AG10803 (cell line): ENCODE measurements at places on chromosomes 11 and 22.
A peak's percentile ranks its signal among the peaks of the same experiment; 100 is the strongest.

DNA sequence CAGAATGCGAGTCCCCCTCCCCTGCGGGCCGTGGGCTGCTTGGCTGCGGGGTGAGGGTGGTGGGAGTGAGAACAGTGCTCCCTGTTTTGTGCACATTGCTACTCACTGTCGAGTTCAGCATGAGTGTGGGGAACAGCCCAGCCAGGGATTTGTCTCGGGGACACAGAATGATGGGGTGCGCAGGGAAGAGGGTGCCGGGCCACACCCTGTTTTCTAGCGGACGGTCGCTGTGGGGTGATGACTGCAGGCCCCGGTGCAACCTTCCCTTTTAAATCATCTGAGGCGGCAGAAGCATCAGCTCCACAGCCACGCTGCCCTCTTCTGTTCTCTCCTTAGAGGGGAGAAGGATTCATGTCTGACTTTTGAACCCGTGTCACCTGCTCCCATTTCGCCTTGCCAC, 1051.2 kb downstream of the TBC1D22A start:
- DNase-seq: no peak

DNA sequence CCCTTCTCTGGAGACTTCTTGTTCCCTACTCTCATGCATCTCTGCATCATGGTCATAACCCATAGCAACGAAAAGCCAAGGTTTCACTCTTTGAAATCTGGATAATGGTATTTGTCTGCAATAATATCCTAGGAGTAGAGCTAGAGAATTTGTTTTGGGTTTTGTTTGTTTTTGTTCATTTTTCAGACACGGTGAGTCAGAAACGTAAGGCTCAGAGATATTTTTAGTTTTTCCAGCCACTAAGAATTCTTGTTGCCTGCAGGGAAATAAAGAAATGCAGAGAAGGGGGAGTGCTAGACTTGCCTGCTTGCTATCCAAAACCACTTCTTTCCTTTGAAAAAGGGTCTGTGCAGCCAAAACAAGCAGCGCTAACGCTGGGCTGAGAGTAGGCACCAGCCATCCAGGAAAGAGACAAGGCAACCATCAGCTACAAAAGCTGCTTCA, 26.0 kb downstream of the POU2AF3 start:
- DNase-seq: peak; percentile 29

GRCh38 chr11:47355283-47356128, 3.0 kb upstream of the MYBPC3 start:
- peak; percentile 90 for DNase-seq

DNA sequence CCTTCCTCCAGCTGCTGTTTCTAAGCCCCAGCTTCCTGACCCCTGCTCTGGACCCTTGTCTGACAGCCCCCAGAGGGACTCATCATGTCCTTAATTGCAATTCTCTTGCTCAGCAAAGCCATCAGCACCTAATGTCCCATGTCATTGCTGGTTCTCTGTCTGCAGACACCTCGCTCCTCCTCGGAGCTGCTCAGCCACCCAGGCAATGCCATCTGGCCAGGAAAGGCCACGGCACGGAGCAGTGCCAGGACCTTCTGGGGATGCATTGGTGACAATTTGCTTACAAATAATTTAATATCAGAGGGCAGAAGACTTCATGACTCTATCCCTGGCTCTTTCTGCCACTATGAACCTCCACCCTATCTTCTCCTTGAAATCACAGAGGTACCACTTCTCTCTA, 107.0 kb upstream of the THY1 start:
- DNase-seq: no peak

- DNase-seq: no peak
These were observed 10.9 kb downstream of the PDGFB start for GRCh38 chr22:39233710-39234471.

GRCh38 chr11:3219281-3219892, 774 bp upstream of the MRGPRG start:
- DNase-seq: no peak

DNA sequence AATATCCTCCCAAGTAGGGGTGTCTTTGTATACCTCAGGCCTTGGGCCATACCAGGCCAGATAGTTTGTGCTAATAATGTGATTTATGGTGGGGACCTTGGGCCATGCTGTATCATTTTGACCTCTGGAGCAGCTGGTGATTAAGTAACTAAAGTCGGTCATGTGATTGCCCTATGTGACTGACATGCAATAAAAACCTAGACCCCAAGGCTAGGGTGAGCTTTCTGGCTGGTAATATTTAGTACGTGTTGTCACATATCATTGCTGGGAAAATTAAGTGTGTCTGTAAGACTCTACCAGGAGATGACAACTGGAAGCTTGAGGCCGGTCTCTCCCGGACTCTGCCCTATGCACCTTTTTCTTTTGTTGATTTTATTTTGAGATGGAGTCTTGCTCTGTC, 12.6 kb upstream of the TFIP11 start:
- DNase-seq: no peak

DNA sequence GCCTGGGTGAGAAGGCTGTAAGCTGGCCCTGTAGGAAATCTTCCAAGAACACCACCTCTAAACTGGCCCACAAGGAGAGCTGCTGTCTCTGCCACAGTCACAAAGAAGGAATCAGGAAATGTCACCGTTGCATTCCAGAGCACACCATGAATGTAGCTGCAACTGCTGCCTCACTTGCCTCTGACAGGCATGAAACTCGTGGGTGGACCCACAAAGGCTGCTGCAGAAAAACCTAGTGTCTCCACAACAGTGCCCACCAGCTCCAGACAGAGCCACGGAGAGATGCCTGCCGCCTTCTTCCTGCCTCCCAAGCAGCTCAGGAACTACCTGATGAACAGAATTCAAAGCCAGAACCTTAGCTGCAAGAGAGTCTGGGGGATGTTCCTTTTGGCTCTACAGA, 10.5 kb downstream of the DNAJB13 start:
- DNase-seq: peak; percentile 61

- DNase-seq: peak; percentile 17
These were observed 159.5 kb upstream of the BLID start for GRCh38 chr11:122275508-122275907.

DNA sequence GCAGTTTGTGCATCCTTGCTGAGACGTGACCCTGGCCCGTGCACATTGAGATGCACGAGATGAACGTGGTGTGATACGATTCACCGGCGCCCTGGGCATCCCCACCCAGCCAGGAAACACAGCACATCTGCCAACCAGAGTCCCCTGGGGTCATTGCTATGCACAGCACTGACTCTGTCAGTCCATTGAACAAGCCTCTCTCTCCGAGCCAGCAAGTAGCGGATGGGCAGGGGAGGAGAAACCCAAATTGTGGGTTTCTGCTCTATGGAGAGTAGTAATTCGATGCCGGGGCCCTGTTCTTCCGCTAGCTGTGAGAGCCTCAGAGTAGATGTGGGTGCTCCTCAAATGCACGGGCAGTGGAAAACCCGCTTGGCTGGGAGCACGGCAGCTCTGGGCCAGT, 85.1 kb downstream of the ARHGAP8 start:
- no peak for DNase-seq

DNA sequence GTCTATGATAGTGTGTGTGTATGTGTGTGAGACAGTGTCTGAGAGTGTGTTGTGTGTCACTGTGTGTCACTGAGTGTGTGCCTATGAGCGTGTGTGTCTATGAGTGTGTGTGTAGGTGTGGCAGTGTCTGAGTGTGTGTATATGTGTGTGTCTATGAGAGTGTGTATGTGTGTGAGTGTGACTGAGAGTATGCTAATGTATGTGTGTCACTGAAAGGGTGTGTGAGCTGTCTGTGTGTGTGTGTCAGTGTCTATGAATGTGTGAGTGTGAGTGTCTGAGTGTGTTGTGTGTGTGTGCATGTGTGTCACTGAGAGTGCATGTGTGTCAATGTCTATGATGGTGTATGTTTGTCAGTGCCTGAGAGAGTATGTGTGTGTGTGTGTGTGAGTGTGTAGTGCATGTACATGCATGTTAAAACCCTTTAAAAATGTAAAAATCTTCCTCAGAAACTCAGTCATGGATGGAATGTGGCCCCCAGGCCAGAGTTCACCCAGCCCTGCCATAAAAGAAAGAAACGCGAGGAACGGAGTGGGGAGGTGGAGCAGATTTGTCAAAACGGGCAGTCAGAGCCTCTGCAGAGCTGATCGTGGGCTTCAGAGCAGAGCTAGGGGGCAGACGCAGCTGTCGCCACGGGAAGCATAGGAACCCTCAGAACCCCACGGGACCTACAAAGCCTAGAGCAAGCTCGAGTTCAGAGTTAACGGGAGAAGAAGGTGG, 218.8 kb downstream of the CTTN start:
- DNase-seq: no peak

DNA sequence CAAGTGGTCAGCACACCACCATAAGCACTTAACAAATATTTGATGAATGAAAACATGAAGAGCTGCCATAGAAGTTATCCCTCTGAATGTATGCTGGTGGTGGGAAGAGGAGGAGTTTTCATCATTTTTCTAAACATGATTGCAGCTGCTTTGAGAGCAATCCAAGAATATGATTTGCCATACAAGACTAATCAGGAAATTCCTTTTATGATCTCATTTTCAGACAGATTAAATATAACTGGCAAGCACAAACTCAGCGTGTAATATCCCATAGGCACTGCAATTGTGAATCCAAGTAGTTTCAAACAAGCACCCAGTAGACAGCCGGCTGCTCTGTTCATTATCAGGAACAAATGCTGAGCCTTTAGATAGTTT, 505.7 kb upstream of the LUZP2 start:
- DNase-seq: peak; percentile 89
